ENCODE measurements at places on chromosomes 16 and 17.

DNA sequence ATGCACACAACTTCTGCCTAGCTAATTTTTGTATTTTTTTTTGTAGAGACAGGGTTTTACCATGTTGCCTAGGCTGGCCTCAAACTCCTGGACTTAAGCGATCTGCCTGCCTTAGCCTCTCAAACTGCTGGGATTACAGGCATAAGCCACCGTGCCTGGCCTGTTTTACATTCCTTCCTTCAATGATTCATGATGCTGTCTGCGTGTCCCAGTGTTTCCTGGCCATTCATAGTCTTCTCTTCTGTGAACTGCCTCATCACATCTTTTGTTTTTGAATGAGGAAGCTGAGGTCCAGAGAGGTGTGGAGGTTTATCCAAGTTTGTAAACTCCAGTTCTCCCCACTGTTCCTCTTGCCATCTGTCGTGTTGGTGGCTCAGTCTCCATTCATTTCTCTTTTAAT, 64.5 kb upstream of the MED9 start:
- no peak for DNase-seq

DNA sequence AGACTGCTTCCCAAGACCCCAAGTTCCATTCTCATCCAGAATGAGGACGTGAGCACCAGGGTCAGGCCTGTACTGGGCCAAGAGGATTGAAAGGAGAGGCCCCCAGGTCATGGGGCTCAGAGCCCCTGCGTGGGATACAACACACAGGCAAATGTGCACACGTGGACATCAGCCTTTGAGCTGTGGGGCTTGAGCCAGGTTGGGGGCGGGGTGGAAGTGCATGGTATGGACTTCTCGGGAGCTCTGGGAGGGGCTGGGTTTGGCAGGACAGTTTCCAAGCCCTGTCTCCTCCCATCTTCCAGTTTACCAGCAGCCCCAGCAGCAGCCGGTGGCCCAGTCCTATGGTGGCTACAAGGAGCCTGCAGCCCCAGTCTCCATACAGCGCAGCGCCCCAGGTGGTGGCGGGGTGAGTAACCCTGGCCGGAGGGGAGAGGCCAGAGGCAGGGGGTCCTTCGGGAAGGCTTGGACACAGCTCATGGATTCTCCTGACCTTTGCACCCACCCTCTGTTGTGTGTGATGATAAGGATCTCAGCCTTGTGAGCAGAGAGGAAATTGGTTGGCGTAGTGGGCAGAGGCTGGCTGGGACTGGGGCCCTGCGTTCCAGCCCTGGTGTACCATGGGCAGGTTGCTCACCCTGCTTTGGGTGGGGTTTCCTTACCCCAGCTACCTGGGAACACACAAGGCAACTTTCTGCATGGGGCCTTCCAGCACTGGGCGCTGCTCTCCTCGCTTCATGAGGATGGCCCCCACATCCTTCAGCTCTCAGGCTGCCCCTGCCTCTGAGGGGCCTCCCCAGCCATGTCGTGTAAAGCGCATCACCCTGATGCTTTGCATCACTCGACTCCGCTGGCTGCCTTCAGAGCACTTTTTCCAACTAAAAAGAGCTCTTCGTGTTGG, 10.4 kb upstream of the LASP1NB start:
- DNase-seq = no peak

GRCh38 chr17:32742681-32743538, 134.0 kb downstream of the MYO1D start:
- DNase-seq = no peak

DNA sequence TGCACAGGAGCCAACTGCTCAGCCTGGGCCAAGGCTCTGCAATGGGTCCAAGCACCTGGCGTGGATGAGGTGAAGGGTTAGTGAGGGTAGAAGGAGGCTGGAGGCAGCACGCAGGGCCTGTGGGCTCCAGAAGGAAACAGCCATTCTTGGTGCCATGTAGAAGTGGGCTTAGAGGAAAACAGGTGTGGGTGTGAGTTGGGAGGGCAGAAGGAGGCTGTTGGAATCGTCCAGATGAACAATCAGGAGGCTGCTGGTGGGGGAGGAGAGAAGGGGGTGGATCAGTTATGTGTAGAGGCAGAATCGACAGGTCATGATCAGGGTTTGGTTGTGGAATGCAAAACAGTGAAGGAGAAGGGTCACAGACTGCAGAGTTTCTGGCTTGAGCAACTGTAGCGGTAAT, 51.7 kb upstream of the ALDH3A2 start:
- DNase-seq = no peak

DNA sequence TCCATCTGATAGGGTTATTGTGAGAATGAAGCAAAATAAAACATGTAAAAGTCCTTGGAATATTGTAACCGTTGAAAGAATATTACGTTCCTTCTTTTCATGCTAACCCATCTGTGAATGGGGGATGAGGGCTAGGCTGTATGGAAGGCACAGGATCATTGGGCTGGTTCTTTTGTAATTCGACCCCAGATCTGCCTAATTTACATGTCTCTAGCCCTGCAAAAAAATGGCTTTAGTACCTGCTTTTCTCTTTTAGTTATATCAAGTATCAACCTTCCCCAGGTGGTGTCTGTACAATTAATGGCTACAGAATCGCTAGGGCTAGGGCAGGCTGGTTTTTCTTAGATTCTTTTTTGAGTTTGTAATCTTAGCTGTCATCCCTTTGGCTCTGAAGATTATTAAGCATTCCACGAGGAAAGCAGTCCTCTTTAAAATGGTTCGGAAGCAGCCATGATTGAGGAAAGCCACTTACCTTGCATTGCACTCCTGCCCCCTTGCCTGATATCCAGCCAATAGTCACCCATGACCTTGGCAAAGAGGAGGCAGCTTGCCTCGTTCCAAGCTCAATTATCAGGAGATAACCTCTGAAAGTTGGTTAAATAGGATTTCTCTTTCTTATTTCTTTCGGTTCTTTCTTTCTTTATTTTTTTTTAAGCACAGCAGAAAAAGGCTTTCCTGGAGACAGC, 153.9 kb upstream of the ZKSCAN2 start:
- DNase-seq = no peak

DNA sequence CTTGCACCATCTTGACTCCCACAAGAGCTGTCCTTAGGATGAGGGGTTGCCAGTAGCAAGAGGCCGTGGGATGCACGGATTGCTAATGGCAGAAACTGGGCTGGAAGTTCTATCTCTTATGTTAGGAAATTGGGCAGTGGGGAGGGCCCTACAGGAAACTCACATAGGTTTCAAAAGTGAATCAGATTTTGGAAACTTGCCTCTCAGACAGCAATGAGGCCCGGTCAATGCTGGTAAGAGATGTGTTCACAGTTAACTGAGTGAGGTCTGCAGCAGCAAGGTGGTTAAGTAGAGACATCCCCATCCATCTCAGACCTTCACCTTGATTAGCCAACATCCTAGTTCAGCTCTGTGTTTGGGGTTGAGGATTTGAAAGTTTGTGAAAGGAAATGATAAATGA, 164.7 kb downstream of the ABCA8 start:
- no peak for DNase-seq

DNA sequence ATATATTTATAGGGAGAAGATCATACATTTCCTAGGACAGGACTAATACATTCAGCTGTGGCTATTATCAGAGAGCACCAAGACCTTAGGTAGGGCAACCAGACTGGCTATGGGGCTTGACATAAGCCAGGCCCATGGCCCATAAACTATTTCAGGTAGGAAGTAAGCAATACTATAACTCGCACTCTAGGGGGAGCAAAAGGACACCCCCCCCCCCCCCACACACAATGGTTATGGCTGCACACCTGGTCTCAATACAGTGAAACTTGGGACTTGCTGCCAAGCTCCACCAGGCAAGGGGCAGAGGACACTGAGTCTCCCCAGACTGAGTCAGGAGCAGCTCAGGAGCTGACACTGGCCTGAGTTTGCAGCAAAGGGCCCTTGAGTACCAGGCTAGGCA, 348.9 kb upstream of the ASIC2 start:
- no peak for DNase-seq

DNA sequence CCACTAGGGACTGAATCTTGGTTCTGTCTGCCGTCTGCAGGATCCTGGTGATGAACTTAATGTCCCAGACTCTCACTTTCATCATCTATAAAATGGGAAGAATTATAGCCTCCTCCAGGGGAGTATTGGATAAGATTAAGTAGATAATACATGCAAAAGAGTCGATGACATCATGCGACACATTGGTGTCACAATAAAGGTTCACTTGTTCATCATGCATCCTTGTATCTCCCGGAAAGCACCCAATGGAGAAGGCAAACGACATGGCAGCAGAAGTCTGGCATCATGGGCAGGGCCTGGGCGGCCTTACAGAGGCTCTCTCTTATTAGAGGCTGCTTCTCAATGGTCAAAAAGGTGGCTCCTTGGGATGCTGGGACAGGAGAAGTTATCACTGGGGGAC, 35.1 kb upstream of the CD300E start:
- no peak for DNase-seq

Measured in AG04449 (cell line).